Inflammatory macrophage treated with lipopolysaccharide for 1 hour (primary cell): ENCODE measurements at places on chromosomes 2 and 18.
A peak's percentile ranks its signal among the peaks of the same experiment; 100 is the strongest.

GRCh38 chr18:28095041-28095440, 81.9 kb downstream of the CDH2 start:
- DNase-seq = no peak

- no peak for DNase-seq
Measured at GRCh38 chr2:37181726-37182684, 6.5 kb downstream of the SULT6B1 start.

GRCh38 chr2:3377279-3377611, 373 bp downstream of the EIPR1 start:
- peak; percentile 57 for DNase-seq

DNA sequence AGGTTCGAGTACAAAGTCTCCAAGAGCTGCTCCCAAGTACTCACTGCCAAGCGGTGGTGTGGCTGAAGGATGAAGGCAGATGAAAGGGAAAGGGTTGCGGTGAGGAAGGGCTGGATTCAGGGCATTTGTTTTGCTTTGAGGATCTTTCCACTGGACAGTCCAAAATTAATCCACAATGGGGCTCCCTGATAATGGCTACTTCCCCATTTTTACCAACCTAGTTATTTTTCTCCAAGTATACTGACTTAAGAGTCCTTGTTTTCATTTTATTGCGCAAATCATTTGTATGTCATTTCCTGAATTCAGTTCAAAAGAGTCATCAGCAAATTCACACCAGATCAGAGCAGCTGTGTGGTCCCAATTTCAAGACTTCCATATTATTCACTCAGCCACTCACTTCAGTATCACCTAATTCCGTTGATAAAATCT, 464 bp upstream of the SESTD1 start:
- DNase-seq = peak; percentile 95

DNA sequence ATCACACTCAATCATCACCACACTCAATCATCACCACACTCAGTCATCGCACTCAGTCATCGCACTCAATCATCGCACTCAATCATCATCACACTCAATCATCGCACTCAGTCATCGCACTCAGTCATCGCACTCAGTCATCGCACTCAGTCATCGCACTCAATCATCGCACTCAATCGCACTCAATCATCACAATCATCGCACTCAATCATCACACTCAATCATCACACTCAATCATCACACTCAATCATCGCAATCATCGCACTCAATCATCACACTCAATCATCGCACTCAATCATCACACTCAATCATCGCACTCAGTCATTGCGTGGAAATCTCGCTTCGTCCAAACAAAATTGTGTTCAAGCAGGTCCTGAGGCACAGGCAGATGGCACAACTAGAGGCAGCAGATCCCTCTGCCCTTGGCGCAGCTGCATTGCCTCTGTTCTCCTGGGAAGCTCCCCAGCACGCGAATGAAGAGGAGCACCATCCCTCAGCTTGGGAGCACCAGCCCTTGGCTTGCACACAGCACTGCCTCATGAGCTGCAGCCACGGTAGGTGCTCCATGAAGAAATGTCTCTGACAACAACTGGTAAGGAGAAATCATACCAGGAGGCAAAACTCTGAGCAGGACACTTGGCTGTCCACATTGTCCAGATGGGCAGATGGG, 108.1 kb downstream of the EIPR1 start:
- DNase-seq = no peak

DNA sequence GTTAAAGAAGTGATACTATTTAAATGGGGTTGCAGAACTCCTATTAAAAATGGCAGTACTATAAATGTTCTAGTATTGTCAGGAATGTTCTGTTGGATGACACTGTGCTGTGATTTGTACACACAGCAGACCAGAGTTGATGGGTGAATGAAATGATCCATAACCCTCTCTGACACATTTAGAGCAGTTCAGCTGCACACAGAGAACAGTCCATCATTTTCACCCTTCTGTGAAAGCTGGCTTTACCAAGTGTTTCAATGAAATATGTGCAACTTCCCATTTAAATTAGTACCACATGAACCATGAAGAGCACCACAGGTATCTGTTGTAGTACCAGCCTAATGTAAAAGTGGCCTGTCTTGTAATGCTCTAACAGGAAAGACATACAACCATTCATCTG, 981.4 kb downstream of the TMEM182 start:
- no peak for DNase-seq

DNA sequence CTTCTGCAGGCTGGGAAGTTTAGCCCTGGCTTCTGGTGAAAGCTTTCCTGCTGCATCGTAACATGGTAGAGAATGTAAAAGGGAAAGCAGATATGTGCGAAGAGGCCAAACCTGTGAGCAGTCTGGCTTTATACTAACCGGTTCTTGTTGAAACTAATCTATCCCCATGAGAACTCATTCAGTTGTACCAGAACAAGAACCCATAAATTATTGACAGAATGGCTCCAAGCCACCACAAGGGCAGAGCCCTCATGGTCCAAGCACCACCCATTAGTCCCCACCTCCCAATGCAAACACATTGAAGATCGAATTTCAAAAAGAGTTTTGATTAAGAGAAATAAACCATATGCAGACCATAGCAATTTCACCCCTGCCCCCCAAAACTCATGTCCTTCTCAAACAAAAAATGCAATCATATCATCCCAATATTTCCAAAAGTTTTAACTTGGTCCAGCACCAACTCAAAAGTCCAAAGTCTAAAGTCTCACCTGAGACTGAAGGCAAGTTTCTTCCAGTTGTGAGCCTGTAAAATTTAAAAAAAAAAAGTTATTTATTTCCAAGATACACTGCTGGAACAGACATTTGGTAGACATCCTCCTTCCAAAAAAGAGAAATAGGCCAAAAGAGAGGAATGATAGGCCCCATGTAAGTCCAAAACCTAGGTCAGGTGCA, 318.9 kb downstream of the CNTNAP5 start:
- no peak for DNase-seq

DNA sequence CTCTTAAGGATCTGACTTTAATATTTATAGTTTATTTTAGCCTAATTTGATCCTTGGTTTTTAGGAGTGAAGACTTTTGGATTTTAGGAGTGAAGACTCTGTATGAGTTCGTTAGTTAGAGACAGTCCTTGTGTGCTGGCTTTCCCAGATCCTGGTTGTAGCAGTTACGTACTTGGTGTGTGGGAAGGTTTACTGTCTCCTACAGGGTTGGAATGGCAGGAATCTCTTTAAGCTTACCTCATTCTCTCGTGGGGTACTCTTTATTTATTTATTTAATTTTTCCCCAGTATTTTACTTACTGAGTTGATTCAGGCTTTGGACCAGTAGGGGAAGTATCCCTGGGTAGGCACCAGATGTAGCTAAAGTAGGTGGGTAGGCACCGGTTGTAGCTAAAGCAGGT, 1.8 kb upstream of the CXCR2 start:
- DNase-seq = no peak

DNA sequence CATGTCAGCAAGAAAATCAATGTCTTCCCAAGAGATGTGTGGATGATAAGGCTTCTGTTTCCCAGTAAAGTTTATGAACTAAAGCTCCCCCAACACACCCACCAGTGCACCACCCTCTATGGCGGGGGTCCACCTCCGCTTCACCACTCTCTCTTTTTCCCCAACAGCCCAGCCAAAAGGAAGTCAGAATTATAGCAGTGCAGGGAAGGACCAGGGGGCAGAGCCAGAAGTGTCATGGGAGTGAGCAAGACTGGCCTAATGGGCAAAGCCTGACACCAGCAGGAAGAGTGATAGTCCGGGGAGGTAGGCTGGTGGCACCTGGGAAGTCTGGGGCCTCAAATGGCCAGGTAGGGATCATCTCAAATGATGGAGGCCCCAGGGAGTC, 167.7 kb downstream of the ZFP36L2 start:
- no peak for DNase-seq

- DNase-seq = no peak
Measured at GRCh38 chr2:54579682-54580620, 123.8 kb downstream of the SPTBN1 start.

DNA sequence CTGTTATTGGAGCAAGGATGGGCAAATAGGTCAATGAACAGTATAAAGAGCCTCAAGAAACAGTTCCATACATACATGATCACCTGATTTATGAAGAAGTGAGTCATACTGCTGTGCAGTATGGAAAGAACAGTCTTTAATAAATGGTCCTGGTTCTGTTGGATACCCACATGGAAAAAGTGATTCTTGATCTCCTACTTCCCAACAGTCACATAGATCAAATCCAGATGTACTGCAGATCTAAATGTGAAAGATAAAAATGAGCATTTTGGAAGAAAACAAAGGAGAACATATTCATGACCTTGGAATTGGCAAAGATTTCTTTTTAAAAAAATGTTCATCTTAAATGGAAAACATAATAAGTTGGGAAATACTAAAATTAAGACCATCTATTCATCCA, 75.8 kb downstream of the CCDC148 start:
- DNase-seq = no peak

DNA sequence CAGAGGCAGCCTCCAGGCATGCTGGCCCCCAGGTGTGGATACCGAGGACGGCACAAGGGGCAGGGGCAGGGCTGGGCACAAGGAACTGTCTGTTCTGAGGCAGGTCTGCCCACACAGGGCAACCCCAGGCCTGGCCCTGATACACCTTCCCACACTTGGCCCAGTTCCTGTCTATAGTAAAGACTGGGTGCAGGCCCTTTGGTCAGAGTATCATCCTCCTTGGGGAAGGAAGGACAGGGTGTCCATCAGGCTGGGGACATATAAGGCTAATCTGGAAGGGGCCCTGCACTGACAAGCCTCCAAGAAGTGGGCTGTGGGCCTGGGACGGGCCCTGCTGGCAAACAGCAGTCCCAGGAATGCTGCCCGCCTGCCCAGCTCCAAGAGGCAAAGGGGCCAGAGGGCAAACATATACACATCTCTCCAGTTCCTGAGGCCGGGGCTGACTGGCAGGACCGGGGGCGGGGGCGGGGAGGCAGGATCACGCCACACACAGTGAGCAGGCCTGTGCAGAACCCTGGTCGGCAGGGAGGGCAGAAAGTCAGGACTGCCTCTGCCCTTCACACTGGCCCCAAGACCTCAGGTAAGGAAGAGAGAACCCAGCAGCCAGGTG, 18.9 kb downstream of the SDC1 start:
- DNase-seq = no peak

GRCh38 chr18:48765053-48765452, 185.7 kb downstream of the SMAD7 start:
- no peak for DNase-seq

DNA sequence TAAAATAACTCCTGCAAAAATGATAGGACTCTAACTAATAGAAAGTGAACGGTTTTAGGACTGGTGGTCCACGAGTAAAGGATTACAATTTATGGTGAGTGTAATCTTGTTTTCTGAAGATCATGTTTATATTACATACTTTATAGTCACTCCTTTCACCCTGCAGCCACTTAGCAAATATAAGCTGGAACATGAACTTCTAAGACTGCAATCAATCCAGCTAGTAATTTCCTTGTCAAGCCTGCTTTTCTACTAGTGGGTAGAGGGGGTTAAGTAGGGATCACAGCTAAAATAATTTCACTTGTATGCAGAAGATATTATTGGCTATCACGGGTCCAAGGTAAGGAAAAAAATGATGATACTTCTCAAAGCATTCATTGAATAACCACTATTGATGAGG, 125.5 kb upstream of the NETO1 start:
- no peak for DNase-seq

- no peak for DNase-seq
Measured at GRCh38 chr18:34592961-34593382, 117.1 kb upstream of the DTNA start.

DNA sequence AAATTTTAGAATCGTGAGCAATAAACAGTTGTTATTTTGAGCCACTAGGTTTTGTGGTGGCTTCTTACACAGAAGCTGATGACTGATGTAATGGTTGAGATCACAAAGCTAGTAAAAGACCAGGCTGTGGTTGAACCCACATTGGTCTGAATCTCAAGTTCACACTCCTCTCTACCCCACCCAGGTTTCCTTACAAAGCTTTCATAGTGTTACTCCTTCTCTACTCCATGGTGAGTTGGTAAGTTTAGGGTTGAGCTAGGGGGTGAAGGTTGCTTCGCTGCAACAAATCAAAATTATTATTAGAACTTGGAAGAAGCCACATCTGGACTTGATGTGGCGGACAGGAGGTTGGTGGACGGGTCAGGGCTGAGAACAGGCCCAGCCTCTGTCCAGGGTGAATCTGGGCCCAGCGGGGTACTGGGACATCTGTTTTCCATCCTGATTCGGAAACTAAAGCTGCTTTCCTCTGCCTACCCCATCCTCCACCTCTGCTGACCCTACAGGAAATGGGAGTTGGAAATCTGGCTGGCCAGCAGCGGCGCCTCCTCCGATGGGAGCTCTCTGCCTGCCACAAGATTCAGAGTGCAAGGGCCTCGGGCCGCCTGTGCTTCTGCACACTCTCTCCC, 86.3 kb downstream of the ZFP36L2 start:
- DNase-seq = no peak

DNA sequence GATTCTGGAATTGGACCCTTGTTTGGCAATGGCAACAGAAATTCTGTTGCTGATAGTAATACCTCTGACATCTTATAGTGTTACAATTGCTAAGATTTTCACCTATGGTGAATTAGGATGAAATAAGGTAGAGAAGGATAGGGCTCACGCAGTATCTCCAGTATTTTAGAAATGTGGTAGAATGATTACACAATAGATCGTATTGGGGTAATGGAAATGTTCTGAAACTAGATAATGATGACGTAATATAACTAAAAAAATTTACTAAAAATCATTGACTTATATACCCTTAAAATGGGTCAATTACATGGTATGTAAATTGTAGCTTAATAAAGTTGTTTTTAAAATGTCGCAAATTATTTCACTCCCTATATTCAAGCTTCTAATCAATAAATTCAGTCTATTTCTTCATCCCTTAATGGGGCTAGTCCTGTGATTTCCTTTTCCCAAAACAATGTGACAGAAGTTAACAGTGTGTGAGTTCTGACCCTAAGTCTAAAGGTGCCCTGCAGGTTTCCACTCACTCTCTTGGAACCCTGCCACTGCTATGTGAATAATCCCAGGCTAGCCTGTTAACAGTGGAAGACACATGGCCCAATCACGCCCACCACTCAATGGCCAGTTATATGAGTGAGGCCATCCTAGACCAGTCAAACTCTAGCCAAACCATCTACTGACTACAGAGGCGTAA, 31.2 kb downstream of the USP37 start:
- no peak for DNase-seq

- DNase-seq = no peak
Measured at GRCh38 chr2:178114462-178114861, 2.2 kb downstream of the RBM45 start.

GRCh38 chr2:177108890-177109289, 103.7 kb upstream of the HNRNPA3 start:
- DNase-seq = no peak

DNA sequence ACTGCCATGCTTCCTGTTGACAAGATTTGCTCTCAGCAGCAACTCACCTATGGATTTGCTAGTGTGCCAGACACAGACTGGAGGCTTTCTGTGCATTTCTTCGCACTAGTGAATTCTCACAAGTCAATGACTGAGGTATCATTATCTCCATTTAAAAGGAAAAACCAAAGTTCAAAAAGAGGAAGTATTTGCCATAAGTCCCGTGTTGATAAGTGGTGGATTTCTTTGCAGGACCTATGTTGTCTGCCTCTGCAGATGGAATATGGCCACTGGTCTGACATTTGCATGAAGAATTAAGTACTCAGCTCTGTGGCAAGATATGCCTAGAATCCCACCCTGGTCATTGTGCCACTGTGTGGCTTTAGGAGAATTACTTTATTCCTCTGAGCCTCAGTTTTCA, 299.6 kb downstream of the PAX3 start:
- DNase-seq = no peak
